Posterior vena cava (tissue), 2 donors: ENCODE measurements at places on chromosomes 6 and 20.

DNA sequence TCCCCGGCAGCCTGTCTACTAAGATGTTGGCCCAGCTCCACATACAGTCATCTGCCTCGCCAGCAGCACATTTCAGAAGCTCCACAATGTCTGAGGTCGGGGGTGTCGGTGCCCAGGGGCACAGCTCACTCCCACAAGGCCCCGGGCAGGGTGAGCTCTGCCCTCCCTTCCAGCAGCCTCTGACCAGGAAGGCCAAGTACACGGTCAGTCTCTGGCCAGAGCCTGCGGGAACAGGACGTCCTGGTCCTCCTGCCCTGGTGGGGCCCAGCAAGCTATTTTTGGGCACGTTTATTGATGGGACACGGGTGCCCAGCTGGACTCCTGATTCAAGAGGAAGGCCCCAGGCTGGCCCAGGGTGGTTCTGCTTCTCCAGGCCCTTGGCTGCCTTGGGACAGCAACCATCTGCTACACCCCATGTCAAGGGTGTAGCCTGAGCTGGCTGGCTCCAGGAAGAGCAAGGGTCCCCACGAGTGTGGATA is 114.9 kb upstream of the PTPN1 start:
- DNase-seq: peak; percentile 93

DNA sequence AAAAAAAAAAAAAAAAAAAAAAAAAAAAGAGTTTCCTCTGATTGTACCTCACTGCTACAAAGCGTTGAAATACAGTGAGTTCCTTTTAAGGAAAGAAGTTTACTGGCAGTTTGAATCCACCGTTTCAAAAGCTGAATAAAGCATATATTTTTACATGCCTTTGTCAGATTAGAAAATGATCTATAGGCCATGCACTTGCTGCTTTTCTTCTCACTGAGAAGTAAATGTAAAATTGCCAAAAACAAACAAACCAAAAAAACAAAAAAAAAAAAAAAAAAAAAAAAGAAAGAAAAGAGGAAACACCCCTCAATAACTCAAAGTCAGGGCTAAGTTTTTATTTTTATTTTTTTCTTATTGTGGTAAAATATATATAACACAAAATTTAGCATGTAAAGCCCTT is 81.9 kb downstream of the LYRM4 start:
- no peak for DNase-seq

- no peak for DNase-seq
These were observed 19.6 kb upstream of the FNDC1 start for GRCh38 chr6:159149641-159150040.

- no peak for DNase-seq
These were observed 136.0 kb downstream of the OPN5 start for GRCh38 chr6:47917811-47918210.

DNA sequence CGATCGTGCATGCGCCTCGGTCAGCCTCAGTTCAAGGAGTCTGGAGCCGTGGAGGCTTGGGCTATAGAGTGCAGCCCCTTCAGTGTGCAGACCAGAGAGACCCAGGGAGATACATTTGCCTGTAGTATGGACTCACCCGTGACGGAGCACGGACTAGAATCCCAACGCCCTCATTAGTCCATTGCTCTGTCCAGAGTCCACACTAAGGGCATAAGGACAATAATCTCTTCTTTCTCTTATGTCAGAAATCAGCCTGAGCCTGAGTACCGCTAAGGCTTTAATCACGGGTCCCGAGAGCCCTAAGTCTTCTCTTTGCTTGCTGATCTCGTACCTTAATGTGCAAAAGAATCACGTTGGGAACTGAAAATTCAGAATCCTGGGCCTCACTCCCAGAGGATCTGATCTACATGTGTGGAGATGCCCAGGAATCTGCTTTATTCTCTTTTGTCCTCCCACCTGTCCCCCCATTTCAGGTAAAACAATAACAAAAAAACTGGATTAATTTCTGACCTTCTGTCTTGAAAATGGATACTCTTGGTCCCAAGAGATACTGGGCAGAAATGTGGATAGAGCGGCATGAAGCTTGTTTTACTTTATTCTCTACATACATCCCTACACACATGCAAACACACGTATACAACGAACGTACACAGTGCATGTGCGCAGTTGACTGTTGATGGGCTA is 671 bp downstream of the BPHL start:
- DNase-seq: no peak
